Uterus (tissue), 4 donors: ENCODE measurements at places on chromosomes 13 and 19.

- DNase-seq, result no peak
These were observed 69.6 kb upstream of the RNF113B start for GRCh38 chr13:98246538-98247172.

- no peak for DNase-seq
These were observed 85.2 kb upstream of the FAM216B start for GRCh38 chr13:42696191-42696590.

DNA sequence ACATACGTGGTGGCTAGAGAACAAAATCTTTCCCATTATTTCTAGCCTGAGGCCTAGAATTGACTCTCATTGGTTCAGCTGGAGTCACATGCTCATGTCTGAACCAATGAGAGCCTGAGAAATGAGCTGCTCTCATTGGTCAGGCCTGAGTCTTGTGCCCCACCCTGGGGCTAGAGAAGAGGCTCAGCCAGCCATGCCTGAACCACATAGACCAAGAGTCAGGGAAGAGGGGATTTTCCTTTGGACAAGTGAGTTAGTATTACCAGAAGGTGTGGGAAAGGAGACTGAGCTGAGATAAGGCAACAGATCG lies 6.9 kb downstream of the FXYD5 start:
- DNase-seq, result no peak

DNA sequence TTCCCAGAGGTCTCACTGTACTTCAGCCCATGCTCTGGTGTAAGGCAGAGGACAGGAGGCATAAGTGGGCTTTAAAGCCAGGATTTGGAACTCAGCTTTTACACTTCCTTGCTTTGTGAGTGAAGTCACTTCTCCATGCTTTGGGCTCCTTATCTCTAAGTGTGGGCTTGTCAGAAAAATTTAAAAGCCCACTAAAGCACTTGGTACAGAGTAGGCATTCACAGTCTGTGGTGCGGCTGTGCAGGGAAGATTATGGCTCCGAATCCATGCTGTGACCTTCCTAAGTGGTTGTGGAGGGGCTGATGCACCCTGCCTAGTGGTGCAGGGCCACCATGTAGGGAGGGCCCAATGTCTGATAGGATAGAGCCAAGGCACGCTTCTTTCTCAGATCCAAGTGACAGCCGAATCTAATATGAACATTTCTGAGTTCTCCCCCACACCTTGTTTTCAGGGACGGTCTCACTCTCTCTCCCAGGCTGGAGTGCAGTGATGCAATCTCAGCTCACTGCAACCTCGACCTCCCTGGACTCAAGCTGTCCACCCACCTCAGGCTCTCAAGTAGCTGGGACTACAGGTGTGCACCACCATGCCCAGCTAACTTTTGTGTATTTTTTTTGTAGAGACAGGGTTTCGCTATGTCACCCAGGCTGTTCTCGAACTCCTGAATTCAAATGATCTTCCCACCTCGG lies 6.9 kb downstream of the TIMM29 start:
- DNase-seq, result no peak

DNA sequence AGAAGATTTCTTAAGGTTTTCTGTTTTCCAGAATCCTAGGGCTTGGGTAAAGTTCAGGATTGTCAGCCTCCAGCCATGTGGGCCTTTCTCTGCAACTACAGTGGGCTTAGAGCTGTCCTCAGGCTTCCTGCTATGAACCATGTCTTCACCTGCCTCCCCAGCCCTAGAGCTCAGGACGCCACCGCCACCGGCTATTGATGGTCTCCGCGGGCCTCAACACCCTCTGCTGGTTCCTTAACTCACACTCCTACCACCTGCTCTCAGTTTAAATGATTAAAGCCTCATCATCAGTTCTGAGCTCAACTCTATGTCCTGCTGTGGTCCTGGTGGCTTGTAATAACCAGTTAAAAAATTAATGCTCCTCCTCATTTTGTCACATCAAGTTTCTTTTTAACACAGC lies 221.0 kb downstream of the EFNB2 start:
- DNase-seq, result no peak

GRCh38 chr19:17754634-17755442 lies 3.6 kb downstream of the FCHO1 start:
- DNase-seq, result no peak

DNA sequence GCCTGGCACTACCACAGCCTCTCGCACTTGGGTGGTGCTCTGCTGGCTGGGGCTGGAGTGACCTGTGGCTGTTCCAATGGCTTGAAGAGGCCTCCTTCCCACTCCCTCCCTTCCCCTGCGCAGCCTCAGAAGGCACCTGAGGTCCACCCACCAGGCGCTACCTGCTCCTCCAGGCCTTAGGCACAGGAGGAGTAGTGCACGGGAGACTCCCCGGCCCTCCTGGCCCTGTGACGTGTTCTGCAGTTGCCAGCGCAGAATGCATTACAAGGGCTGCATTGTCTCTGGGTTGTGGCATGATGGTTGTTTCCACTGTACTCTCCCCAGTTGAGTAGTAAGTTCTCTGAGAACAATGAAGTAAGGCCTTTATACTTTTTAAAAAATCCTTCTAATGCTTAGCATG lies 128.6 kb downstream of the TEX29 start:
- DNase-seq, result no peak

DNA sequence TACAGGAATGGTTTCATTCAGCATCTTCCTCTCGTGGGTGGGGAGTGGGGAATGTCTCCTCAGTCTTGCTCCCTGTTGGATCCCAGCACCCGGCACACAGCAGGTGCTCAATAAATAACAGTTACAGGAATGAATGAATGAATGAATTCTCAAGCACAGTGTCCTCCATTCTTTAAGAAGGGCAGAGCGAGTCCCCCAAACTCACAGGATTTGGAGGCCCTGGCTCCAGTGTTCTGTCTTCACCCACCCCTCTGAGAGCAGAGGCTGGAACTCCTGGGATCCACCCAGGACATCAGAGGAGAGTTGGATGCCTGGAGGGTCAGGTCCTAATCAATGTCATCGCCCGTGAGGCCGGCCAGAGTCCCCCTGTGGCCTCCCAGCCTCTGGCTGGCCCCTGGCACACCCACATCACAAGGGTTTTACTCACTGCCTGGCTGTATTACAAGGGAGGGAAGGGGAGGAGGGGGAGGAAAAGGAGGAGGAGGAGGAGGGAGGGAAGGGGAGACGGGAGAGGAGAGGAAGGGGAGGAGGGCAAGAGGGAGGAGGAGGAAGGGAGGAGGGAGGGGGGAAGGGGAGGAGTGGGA lies 8.7 kb upstream of the CREB3L3 start:
- no peak for DNase-seq

DNA sequence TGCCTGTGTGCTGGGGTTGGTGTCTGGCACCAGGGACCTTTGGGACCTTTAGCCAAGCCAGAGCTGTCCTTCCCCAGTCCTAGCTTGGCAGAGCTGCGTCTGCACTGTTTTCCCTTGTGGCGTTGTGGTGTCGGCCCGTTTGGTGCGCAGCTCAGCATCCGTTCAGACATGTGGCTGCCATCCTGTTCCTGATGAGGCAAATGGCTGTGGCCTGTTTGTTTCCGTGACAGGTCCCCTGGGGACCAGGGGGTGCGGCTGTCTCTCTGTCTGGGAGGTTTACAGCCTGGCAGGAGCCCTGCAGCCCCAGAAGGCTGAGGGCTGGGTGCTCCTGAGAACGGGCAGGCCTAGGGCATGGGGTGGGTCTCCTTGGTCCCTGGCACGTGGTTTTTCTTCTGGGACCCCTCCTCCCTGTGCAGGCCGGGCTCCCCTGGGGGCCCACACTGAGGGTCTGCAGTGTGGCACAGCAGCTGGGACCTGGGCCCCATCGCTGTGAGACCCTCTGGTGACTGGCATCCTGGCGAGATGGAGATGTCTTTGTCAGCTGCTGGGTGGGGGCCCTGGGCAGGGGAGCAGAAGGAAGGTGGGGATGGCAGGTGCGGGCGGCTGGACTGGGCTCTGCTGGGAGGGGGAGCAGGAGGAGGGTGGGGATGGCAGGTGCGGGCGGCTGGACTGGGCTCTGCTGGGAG lies 4.0 kb downstream of the SPPL2B start:
- DNase-seq, result no peak

DNA sequence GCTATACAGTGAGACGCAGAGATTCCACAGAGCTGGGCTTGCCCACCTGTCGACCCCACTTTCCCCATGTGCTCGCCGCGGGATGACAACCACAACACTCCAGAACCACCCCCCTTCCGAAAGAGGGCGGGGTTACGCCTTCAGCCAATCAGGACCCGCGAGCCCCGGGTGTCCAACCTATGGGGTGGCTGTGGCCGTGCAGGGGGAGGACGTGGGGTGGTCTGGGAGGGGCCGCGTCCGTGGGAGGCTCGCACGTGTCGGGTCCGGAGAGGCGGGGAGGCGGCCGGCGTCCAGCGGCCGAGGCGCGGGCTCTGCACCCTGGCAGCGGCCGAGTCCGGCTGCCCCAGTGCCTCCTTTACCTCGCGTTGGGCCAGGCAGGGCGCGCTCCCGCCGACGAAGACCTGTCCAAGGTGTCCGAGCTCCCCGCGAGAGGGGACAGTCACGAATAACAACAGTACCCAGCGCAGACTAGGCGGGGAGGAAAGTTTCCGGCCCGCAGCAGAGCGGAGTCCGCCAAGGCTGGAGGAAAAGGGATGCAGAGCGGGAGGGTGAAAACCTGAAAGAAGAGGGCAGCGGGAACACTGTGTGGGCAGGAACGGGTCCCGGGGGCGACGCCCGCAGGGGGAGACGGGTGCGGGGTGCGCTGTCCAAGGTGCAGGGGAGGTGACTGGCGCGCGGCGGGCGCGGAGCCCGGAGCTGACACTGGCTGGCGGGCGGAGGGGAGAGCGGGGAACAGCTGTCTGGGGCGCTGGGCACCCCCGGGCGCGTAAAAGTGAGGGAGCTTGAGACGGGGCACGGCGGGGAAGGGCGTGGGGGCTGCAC lies 911 bp downstream of the ENOX1 start:
- peak; percentile 86 for DNase-seq

DNA sequence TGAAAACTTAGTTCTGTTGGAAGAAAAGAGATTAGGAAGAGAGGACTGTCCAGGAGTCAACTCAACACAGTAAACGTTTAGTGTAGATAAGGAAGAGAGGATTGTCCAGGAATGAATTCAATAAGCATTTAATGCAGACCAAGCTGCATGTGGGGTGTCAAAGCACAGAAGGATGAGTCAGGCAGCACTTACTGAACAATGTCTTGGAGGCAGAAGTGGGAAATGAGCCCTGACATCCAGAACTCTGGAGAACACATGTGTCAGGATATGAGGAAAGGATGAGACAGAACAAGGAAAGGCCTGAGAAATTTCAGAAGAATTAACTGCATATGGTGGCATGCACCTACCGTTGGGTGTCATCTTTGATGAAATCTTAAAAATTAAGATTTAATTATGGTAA lies 429.2 kb upstream of the HTR2A start:
- DNase-seq, result no peak

- DNase-seq, result no peak
These were observed 1974.1 kb upstream of the PCDH20 start for GRCh38 chr13:63389756-63390155.

- no peak for DNase-seq
These were observed 53.8 kb downstream of the ZDHHC20 start for GRCh38 chr13:21405309-21405708.

DNA sequence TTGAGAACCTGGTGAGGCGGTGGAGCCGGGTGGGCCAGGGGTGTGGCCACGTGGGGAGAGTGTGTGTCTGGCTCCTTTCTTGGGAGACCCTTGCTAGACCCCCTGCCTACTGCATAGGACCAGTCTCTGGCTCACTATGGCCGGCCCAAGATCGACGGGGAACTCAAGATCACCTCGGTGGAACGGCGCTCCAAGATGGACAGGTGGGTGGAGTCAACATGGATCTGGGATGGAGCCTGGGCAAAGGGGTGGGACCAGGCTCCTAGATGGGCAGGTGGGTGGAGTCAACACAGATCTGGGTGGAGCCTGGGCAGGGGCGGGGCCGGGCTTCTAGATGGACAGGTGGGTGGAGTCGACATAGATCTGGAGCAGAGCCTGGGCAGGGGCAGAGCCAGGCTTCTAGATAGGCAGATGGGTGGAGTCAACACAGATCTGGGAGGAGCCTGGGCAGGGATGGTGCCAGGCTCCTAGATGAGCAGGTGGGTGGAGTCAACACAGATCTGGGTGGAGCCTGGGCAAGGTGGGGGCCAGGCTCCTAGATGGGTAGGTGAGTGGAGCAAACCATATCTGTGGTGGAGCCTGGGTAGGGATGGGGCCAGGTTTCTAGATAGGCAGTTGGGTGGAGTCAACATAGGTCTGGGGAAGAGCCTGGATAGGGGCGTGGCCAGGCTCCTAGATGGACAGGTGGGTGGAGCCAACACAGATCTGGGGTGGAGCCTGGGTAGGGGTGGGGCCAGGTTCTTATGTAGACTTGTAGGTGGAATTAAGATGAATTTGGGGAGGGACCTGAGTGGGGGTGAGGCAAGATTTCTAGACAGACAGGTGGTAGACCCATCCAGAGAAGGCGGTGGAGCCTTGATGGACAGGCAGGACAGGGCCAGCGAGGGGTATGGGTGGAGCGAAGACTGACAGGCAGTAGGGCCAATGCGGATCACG lies 56.5 kb downstream of the VAV1 start:
- DNase-seq, result no peak

- no peak for DNase-seq
These were observed 532.3 kb upstream of the SLITRK5 start for GRCh38 chr13:87138866-87139265.

DNA sequence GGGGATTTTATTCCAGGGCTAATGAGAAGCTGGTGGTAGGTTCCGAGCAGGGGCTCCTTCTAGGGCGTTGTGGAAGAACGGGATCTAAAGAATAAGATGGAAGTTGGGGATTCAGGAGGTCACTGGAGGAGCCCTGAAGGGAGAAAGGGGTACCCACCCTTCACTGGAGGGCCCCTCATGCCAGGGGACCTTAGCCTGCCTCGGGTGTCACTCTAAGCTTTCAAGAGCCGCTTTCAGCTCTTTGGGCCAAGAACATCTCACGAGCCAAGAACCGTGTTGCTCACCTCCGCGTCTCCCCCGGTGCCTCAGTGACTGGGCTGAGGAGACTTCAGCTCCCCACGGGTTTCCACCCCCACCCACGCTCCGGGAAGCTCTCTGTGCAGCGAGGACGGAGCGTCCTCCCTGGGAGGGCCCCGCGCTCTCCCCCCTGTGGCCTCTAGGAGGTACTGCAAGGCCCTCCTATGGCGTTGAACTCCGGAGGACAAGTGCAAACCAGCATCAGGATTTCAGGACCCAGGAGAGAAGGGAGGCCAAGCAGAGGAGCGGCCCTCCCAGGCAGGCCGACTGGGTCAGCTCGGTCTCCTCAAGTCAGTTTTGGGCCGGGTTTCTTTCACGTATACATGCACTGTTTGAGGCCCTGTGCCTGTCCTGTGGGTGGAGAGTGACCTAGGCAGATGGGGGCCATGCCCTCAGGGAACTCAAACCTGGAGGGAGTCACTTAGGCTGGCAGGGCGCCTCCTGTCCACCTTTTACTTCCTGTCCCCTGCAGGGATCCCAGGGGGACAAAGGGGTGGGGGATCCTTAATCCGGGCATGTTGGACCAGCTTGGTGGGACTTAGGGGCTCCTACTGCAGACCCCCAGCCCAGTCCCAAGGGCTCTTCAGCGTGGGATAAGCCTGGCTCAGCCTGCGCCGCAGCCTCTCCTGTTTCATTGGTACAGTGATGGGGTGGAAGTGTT lies 5.1 kb upstream of the KRTDAP start:
- peak; percentile 58 for DNase-seq

GRCh38 chr13:46492946-46493345 lies 60.0 kb upstream of the LRCH1 start:
- DNase-seq, result no peak

- DNase-seq, result no peak
These were observed 193.3 kb downstream of the USP12 start for GRCh38 chr13:26978081-26978860.

- peak; percentile 50 for DNase-seq
These were observed 32.1 kb downstream of the LYL1 start for GRCh38 chr19:13070425-13071140.

GRCh38 chr19:36125557-36125956 lies 10.3 kb downstream of the TBCB start:
- DNase-seq, result no peak

GRCh38 chr13:60491531-60491930 lies 94.5 kb downstream of the TDRD3 start:
- DNase-seq, result no peak
